A549 (cell line): ENCODE measurements at places on chromosomes 7 and 10. TPM values are rescaled to one million over a fixed set of nuclear protein-coding genes. Genes with fewer than 3 reads are reported as not detected.

DNA sequence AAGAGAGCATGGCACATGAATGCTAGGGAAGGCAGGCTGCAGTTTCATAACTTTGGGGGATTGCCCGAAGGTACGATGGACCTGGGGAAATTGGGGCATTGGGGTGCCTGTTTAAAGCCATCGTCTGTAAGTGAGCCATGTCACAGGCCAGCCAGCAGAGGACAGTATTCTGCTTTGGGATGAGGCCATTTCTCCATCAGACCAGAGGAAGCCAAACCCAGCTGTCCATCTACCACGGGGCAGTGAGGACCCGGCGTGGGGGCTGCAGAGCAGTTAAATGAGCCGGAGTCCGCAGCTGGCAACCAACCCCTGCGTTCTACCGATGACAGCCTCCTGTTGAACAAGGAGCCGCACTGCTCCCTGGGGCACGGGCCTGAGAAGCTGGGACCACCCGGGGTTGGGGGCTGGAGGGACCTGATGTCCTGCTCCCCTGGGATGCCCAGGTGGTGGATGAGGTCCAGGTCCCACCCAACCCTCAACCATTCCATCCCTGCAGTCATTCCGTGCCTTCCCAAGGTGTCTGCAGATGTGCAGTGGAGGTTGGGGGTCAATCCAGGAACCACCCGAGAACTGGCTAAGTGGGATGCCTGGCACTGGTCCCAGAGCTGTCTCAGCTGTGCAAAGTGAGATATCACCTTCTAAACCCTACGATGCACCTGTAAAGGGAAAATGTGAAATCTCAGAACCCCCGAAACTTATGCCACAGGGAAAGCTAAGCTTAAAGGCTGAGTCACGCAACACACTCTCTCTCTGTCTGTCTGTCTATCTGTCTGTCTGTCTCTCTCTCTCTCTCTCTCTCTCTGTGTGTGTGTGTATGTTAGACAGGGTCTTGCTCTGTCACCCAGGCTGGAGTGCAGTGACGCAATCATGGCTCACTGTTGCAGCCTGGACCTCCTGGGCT is 12.1 kb upstream of the RHBDD2 start:
- DNase-seq: peak; percentile 86

DNA sequence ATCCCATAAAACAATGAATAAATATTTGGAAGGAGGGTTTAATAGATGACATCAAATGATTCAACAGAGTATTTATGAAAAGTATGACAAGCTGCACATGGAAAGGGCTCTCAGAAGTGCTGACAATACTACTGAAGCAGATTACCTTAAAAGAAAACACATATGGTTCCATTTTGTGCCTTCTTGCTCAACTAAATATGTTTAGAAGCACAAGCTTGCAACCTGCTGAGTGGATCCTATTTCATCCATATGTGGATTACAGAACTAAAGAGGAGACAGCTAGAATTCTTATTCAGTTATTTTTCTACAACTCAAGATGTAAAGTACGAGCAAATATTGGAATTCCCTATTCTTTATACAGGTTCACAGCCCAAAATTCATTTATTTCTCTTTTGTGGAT is 340.6 kb downstream of the TFEC start:
- no peak for DNase-seq

- no peak for DNase-seq
Measured at GRCh38 chr10:77212632-77213031, 425.0 kb downstream of the KCNMA1 start.

- DNase-seq: no peak
Measured at GRCh38 chr10:30011396-30011795, 48.0 kb downstream of the JCAD start.

DNA sequence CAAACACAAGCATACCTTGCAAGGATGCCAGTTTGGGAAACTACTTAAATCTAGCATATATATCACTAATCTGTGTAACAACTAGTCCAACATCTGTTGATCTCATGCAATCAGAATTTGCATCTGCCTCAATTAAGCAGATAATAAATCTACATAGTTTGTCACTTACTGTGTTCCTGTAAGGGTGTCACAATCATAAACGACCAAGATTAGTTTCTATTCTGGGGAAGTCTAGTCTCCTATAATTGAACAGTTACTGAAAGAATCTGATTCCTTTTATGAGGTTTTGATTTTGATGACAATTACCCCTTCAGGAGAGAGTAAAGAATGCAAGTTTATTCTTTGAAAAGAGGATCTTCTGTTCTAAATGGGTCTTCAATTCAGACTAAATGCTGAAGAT is 85.5 kb upstream of the LRRN3 start:
- no peak for DNase-seq

GRCh38 chr10:26555719-26556368 is 117.7 kb downstream of the APBB1IP start:
- peak; percentile 24 for DNase-seq

The MYPN gene
- 1.5 to 1.8 TPM (median 1.5 TPM) in 3 replicates for polyA plus RNA-seq

The NUTM2D gene
- 1.0 to 1.3 TPM (median 1.2 TPM) in 3 replicates for polyA plus RNA-seq
